ENCODE measurements at places on chromosomes 11 and 22.

DNA sequence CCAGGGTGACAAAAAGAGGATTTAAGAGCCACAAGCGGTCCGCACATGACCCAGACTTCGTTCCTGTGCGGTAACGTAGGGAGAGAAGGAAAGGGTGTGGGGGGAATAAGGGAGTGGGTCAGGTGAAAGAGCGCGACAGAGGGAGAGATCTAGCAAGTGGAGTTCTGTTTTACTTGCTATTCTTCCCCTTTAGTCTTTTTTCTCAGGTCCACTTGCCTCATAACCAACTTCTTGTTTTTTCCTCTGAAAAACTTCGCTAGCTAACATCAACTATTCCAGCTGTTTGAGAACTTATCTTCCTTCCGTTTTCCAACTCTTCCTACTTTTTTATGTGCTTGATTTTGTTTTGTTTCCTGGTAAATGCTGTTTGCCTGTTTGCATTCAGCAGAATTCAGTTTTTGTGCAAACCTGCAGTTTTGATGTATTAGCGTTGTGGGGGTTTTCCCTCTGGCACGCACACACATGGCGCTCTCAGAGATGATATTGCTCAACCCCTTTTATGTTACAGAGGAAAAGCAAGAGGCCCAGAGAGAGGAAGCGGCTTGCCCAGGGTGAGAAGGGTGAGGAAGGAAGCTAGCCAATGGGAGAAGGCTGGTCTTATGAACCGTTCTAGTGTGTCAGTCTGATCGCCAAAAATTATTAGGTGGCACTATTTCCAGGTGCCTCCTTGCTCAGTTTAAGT, 592 bp upstream of the CTSC start:
- peak; percentile 86 for DNase-seq

GRCh38 chr11:77259641-77260040, 41.8 kb downstream of the GDPD4 start:
- DNase-seq: no peak

DNA sequence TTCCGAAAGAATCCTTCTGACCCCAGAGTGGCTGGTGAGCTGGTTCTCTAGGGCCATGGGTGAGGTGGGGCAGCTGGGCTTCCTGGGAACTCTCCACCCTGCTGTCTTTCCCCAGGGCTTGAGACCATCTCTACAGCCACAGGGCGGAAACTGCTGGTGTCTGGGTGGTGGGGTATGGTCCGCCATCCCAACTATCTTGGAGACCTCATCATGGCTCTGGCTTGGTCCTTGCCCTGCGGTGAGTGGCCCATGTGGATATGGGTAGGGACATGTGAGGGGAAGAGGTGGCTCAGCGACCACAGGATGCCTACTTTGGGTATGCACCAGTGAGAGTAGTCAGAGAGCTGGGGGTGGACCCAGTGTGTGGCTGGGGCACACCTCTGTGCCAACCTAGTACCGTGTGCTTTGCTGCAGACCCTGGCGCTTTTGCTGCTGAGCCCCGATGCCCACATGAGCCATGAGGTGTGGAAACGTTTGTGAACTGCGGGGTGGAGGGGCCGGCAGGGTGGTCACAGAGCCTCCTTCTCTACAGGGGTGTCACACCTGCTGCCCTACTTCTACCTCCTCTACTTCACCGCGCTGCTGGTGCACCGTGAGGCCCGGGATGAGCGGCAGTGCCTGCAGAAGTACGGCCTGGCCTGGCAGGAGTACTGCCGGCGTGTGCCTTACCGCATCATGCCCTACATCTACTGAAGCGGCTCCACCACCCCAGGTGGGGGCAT, 2.0 kb downstream of the ZNHIT2 start:
- no peak for DNase-seq

GRCh38 chr11:118895093-118896039, 11.7 kb downstream of the CXCR5 start:
- DNase-seq: no peak

DNA sequence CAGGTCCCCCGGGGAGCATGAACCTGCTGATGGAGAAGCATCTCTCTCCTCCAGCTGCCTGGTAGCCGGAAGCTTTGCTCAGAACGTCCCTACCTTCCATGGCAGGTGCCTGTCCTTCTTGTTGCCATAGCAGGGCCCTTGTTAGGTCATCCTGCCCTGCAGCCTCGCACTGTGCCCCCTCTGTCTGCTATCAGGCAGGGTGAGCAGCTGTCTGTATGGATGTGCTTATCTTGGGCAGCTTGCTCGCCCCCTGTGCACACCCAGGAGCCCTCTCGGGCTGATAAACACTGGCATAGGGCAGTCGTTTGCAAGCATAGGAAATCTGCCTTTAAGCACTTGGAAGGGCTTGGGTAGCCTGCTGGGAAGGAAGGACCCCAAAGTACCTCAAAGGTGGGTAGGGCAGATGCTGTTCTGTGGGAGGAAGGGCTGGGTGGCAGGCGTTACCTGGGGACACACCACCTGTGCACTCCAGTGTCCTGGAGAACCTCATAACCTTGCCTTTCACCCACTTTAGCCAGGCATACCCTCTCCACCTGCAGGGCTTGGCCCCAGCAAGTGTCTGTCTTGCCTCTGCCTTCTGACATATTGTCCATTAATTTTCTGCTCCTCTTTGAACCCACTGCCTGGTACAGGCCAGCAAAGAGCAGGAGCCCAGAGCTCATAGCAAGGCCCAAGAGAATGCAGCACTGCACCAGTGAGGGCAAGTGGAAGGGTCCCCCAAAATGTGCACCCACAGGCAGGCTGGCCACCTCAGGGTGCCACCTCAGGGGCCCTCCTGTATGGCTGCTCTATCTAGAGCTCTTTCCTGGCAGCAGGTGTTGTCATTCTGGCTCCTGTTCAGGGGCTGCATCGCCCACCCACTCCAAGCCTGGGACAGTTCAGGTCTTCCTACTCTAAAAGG, 8.0 kb upstream of the COMT start:
- DNase-seq: no peak

DNA sequence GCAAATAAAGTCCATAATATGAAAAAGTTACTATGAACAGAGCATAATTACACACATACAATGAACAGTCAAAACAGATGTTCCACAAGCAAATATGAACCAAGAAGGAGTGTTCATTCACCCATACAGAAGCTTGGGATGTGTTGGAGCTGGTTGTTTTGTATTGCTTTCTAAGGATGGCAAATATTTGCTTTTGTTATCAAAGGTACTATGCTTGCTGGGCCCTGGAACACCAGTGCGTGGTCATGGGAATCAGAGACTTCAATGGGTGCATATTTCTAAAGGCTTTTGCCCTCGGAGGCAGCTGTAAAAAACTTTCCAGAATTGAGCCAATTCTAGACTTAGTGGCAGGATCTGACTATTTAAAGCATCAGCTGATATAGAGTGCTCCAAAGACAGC, 85.1 kb downstream of the BARX2 start:
- DNase-seq: no peak

DNA sequence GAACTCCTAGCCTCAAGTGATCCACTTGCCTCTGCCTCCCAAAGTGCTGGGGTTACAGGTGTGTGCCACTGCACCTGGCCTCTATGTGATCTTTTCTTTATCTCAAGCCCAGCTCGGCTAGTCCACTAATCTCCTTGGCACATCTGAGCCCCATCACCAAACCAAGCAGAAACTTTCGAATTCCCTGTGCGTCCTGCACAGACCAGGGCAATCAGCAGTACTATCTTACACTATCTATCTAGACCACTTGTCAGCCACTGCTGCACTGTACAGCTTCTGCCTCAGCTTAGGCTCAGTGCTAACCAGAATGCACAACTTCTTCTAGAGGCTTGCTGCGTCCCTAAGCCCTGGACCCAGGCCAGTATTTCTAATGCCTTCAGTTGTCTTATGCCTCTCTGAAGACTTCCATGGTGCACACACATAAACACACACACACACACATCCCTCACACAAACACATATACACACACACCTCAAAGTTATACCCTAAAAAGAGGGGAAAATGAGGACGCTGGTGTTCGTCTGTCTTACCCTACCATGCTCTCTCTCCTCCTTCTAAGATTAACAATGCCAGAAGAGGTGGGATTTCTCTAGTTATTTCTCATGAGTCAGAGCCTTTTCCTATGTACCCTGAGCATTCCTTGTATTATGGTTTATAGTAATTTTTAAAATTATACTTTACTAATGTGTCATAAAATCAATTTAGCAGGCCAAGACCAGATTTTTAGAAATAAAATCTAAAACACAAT, 59.3 kb upstream of the FAM181B start:
- DNase-seq: no peak

DNA sequence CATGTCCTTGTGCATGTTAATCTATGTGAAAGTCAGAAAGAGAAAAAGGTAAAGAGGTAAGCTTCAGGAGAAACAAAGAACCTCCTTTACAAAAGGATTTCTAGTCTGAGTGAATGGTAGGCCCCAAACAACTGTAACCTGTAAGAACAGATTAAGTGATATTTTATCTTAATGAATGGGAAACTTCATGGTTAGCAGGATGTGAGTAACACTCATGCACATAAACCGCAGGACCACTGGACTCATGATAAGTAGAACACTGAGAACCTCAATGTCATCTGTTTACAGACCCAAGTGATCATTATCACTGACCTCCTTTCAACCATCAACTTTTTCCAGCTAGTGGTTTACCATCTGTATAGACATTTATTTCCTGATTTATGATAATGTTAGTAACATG, 19.9 kb downstream of the OR8G5 start:
- peak; percentile 98 for DNase-seq

- no peak for DNase-seq
Observed at GRCh38 chr11:84260862-84261261, 974.7 kb upstream of the CCDC90B start.
